ENCODE measurements at places on chromosomes 6 and 20.
A peak's percentile ranks its signal among the peaks of the same experiment; 100 is the strongest.

DNA sequence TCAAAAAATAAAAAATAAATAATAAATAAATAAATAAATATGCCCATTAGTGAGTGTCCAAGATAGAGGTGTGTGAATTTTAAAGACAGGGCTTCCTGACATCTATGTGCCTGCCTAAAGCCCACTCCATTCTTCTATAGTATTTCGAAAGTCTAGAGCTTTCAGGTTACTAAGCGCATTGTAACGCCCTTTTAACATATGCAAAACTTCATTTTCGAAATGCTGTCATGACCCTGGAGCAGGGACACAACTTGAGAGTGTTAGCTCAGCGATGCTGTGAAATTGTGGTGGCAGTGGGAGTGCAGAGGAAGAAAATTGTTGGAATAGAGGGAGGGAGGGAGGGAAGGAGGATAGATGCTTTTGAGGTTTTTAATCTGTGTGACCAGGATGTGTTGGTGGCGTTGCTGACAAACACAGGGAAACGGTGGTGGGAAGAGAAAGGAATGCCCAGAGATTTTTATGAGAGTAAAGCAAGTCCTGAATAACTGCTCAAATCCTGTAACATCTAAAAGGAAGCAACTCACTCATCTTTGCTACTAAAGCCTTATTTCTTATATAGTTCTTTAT is 169.3 kb downstream of the ARID1B start:
- no peak for DNase-seq

- DNase-seq: no peak
Measured at GRCh38 chr20:58088105-58088504, 140.3 kb downstream of the ANKRD60 start.

GRCh38 chr6:157430834-157431233 is 49.8 kb downstream of the ZDHHC14 start:
- no peak for DNase-seq

GRCh38 chr6:14765106-14765505 is 480.8 kb upstream of the JARID2 start:
- DNase-seq: no peak

DNA sequence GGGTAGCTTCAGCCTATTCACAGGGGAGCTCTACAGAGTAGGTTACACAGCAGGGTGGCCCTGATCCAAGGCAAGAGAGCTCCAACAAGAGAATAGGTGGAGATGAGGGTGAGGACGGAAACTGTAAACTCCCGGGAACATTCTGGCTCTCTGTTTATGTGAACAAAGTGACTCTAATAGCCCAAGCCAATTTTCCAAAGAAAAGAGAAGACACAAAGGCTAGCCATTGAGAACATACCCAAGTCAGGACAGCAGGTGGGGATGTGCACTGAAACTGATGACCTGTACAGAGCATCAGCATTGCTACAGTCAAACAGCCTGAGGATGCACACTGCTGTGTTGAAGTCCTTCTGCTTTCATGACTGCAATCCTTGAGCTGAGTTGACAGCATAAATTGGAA is 136.0 kb upstream of the TOP1 start:
- DNase-seq: no peak

GRCh38 chr6:161853657-161854056 is 579.8 kb upstream of the AGPAT4 start:
- no peak for DNase-seq

GRCh38 chr6:74654296-74654695 is 551.6 kb downstream of the COL12A1 start:
- no peak for DNase-seq

- no peak for DNase-seq
Measured at GRCh38 chr6:7058250-7058923, 49.4 kb upstream of the RREB1 start.

DNA sequence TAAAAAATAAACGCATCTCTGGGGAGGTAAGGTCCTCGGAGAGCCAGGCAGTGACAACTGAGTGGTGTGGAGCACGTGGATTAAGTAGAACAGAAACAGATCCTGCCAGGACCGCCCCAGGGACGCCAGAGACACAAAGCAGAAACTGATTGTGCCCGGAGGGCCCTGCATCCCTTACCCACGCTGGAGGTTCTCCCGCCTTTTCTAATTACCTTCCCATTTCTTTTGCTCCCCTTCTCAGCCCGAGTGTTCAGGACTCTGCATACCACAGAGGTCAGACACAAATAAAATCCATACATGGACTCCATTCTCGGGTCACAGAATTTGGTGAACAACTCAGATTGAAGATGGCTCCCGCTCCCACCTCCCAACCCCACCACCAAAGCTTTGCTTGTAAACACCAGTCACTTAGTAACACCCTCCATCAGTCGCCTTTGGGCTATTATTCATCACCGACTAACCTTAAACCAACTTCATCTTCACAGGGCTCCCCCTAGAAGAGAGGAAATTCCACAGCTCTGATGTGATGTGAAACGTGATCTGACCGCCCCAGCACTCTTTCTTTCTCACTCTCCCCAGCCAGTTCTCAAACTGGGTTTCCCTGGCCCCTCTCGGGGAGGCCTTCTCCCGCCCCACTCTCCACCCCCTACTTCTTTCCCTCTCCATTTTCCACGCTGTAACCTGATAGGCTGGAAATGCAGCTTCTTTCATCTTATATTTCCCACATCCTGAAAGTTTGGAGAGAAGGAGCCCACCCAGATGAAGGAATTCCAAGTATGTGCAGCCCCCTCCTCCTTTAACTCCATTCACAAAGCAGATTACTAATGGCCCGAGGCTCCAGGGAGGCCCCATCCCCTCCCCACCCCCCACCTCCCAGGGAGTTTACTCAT is 32.5 kb upstream of the PIM1 start:
- peak; percentile 30 for DNase-seq

DNA sequence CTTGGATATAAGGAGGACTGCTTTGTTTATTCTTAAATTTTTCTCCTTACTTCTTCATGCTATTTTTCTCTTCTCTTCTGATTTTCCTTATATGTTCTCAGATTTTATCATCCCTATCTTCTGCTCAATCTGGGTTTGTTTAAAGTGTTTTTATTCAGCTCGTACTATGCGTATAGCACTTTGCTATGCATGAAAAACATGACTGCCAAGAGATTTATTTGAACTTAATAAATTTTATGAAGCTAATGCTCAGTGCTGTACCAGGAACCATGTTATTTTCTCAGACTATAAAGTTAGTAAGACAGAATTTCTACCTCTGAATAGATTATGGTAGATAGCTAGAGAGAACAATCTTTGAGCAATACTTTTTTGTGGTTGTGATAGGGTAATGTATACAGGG is 305.9 kb downstream of the LAMA2 start:
- DNase-seq: no peak

DNA sequence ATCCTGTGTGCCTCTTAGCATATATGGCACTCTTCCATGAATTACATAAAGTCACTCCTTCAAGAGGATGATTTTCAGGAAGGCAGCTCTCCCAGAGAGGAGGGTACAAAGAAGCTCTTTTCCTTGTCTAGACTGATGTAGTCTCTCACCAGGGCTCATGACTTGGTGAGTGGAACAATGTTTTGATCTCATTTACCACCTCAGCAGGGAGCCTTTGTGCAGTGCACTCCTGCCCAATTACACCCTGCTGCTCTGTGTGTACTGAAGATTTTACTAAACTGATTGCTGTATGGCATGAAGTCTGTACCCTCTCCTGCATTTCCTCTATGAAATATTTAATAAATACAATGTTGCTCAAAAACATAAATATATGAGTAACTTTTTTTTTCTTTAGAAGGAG is 598.3 kb upstream of the HS3ST5 start:
- no peak for DNase-seq

- no peak for DNase-seq
Measured at GRCh38 chr20:57106030-57106682, 160.3 kb downstream of the BMP7 start.

GRCh38 chr6:17666646-17667045 is 40.1 kb downstream of the NUP153 start:
- DNase-seq: no peak

GRCh38 chr6:13289789-13290318 is 38.5 kb downstream of the TBC1D7 start:
- DNase-seq: no peak

DNA sequence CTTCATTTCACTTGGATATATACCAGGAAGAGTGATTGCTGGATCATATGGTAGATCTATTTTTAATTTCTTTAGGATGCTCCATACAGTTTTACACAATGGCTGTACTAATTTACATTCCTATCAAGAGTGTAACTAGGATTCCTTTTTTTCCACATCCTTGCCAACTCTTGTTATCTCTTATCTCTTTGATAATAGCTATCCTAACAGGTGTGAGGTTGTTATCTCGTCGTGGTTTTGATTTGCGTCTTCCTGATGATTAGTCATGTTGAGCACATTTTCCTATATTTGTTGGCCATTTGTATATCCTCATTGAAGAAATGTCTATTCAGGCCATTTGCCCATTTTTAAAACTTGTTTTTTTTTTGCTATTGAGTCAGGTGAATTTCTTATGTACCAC is 552.4 kb downstream of the RFPL4B start:
- DNase-seq: no peak

DNA sequence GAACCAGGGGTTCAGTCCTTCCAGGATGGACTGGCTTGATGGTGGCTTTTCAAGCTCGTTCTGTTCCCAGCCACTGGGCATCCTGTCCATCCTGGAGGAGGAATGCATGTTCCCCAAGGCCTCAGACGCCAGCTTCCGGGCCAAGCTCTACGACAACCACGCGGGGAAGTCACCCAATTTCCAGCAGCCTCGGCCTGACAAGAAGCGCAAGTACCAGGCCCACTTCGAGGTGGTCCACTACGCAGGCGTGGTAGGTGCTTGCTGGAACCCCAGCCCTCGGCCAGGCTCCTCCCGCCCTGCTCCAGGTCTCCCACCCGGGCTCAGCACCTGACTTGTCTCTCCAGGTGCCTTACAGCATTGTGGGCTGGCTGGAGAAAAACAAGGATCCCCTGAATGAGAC is 34.0 kb downstream of the MYH7B start:
- no peak for DNase-seq

DNA sequence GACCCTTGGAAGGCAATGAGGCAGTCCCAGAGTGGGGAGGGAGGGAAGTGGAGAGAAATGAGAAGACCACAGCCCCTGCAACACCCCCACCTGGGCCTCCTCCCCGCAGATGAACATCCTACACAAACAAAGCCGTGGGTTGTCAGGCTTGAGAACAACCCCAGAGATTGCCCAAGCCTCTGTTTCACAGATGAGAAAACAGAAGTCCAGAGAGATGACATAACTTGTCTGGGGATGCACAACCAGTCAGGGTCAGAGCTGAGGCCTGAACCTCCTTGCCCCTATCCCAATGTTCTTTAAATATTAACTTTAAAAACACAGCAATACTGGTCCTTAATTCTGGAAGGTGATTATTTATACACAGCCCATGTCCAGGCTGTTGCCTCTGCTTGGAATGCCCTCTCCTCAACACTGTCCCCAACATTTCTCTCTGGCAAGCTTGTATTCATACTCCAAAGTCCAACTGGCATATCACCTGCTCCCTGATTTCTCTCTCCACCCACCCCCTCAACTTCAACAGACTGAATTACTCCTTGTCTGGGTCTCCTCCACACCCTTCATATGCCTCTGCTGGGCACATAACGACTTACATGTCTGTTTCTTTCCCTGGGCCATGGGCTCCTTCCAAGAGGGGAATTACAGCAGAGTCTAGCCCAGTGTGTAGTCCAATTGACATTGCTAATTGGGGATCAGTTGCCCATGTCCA is 135.5 kb upstream of the LRFN2 start:
- DNase-seq: no peak

GRCh38 chr6:45072016-45072415 is 256.1 kb upstream of the RUNX2 start:
- DNase-seq: no peak

GRCh38 chr6:524803-525202 is 132.1 kb downstream of the HUS1B start:
- DNase-seq: no peak

GRCh38 chr6:11008821-11009220 is 35.3 kb downstream of the ELOVL2 start:
- no peak for DNase-seq

- peak; percentile 65 for DNase-seq
Measured at GRCh38 chr6:15023448-15023847, 222.4 kb upstream of the JARID2 start.

Measured in stimulated activated CD4-positive, alpha-beta T cell treated with anti-CD3 and anti-CD28 coated beads, Interleukin-15, amount 100 ng/mL, for 48 hours (primary cell).